Naive thymus-derived CD4-positive, alpha-beta T cell (primary cell): ENCODE measurements at places on chromosomes 3 and 15. TPM values are rescaled to one million over a fixed set of nuclear protein-coding genes. Genes with fewer than 3 reads are reported as not detected.

GRCh38 chr3:3064297-3064696 is 45.9 kb downstream of the IL5RA start:
- DNase-seq, result no peak

- no peak for DNase-seq
These were observed 34.2 kb upstream of the RAP2B start for GRCh38 chr3:153127788-153128187.

GRCh38 chr15:37058316-37058985 is 41.9 kb downstream of the MEIS2 start:
- DNase-seq, result no peak

The SIDT1 gene
- 65.7 TPM for total RNA-seq

DNA sequence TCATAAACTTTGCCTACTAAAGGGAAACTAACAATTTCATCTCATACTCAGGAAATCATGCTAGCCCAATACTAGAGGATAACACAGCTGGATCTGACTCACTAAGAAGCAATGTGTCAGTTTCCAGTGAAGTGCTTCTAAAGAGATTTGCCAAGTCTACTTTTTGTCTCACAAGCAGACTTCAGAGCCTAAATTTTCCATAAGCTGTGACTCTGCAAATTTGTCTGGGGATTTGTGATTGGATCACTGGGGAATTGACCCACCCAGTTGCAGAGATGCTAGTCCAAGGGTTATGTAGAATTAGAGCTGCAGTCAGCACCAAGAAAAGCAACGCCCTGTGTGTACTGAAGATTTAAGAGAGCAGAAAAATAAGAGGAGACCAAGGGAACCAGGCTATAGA is 647.1 kb downstream of the NTRK3 start:
- DNase-seq, result no peak

GRCh38 chr3:54986294-54986693 is 58.4 kb upstream of the LRTM1 start:
- DNase-seq, result no peak

GRCh38 chr3:119557877-119558269 is 1.5 kb downstream of the CD80 start:
- DNase-seq, result no peak

DNA sequence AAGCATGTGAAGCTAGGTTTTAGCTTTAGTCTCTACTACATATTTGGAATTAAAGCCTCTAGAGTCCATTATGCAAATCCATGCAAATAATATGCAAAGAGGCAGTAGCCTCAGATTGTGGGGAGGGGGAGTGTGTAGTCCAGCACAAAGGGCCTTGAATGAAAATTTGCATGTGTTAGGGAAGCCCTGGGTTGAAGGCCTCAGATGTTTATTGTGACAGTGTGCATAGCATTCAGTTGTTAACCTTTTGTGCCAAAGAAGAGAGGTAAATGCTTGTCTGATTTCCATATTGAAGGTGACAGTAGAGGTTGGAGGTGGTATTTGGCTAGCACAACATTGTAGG is 24.5 kb upstream of the BFSP2 start:
- no peak for DNase-seq

The CCR2 gene
- 15.8 TPM for total RNA-seq

DNA sequence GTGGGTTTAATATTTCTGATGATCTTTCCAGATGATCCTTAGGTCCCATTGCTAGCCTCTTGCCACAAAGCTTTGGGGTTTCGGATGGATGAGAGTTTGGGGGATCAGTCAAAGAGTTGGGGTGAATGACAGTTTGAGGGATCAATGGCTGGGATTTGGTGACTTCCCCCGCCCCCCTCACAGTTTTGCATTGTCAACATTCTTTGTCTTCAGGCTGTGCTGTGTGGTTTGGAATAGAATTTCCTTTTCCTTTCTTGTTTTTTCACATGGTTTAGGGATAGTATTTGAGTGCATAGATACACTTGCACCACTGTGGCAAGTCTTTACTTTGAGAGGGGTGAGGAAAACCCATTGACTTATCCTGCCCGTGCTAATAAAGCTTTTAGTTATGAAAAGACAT is 14.3 kb downstream of the MEF2A start:
- no peak for DNase-seq
